ENCODE measurements at places on chromosomes 3 and 15.

DNA sequence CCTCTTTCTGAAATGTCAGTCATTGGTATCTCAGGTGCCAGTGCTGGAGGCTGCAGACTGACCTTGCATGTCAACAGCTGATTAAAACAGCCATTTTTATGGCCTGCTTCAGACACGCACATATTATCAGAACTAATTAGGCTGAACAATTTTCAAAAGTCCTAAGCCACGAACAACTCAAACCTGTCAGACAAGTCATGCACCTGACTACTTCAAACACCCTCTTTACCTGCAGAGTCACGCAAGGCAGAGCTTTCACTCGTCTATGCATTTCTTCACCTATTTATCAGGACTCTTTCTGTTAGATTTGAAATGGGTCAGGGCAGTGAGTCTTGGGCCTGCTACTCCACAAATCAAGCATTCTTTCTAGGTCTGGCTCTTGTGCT is 26.7 kb downstream of the CLK3 start:
- no peak for DNase-seq

- no peak for DNase-seq
Observed at GRCh38 chr3:128229106-128229857, 76.0 kb downstream of the EEFSEC start.

DNA sequence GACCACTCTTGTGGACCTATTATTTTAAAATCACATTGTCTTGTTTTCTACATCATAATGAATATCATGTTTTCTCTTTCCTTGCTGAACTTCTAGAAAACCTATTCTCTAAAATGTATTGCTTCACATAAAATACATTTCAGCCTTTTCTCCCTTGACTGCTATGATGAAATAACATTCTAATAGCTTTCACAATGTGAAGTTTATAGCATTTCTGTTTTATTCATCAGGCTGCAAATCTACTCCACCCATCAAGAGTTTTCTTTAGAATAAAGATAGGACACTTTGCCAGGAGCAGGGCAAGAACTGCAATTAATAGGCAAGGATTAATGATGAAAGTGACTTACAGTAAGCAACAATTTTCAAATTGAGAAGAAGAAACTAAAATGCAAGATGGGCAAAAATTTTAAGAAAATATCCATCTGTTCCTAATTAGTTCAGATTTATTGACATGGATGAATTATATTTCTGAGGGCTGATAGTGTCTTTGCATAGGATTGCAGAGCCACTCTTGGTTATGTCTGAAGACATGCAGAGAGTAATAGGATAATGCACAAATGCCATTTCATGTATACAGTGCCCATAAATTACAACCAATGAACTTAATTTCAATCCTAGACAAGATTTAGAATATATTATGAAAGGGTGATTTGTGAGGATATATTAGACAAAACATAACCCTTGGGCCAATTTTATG is 21.7 kb downstream of the LEKR1 start:
- DNase-seq = no peak

DNA sequence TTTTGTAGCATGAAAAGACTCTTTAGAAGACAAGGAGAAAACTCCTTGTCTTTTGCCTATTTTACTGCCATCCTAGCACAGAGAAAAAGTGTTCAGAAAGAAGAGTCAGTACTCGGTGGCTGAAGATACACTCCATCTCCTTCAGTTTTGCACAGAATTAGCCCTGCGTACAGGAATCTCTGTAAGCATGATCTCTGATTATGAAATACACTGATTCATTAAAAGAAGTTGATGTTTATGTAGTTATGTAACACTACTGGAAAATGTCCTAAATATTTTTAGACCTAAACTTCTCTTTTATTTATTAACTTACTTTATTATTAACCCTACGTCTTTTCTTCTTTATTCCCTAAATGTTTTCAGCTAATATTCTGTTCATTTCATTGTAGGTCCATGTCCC is 138.4 kb downstream of the LEKR1 start:
- DNase-seq = no peak

- no peak for DNase-seq
Observed at GRCh38 chr3:90054311-90054710, 946.9 kb downstream of the EPHA3 start.
